ENCODE measurements at places on chromosomes 2 and 18.

GRCh38 chr2:38026846-38027245, 49.1 kb downstream of the CYP1B1 start:
- no peak for DNase-seq

GRCh38 chr2:168804214-168804613, 1.8 kb downstream of the NOSTRIN start:
- no peak for DNase-seq

DNA sequence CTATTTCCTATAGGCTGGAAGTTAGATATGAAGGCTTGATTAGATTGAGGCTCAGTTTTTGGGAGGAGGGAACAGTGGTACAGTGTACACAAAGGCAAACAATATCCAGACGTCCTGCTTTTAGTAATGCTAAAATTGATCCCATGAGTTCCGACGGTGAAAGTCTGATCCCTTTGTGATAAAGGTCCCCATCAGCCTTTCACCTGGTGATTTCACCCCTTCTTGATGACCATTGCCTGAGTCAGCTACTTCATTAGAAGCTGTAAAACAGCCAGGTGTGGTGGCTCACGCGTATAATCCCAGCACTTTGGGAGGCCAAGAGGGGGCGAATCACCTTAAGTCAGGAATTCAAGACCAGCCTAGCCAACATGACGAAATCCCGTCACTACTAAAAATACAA, 29.7 kb downstream of the TWSG1 start:
- DNase-seq = no peak

DNA sequence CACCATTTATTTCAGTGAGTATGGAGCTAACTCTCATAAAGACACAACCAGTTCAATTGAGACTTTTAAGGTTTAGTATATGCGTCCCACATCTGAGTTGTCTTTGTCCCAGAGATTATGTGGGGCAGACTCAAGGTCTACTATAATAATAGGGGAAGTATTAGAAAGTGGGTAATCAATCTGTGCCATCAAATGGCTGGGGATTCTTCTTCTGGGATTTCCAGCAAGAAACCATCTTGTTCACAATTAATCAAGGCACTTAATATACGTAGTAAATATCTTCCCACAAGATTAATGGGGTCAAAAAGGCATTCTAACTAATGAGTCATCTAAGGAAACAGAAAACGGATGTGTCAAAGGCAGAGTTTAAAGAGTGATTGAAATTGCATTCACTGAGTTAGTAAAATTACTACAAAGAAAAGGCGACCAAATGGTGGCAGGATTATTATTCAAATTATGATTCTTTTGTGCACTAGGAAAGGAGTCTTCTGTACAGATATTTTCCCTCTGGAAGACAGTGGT, 179.8 kb upstream of the REG3G start:
- no peak for DNase-seq

GRCh38 chr2:193377789-193378188, 1183.1 kb upstream of the TMEFF2 start:
- no peak for DNase-seq

GRCh38 chr2:240439698-240440151, 4.3 kb downstream of the GPC1 start:
- DNase-seq = no peak

DNA sequence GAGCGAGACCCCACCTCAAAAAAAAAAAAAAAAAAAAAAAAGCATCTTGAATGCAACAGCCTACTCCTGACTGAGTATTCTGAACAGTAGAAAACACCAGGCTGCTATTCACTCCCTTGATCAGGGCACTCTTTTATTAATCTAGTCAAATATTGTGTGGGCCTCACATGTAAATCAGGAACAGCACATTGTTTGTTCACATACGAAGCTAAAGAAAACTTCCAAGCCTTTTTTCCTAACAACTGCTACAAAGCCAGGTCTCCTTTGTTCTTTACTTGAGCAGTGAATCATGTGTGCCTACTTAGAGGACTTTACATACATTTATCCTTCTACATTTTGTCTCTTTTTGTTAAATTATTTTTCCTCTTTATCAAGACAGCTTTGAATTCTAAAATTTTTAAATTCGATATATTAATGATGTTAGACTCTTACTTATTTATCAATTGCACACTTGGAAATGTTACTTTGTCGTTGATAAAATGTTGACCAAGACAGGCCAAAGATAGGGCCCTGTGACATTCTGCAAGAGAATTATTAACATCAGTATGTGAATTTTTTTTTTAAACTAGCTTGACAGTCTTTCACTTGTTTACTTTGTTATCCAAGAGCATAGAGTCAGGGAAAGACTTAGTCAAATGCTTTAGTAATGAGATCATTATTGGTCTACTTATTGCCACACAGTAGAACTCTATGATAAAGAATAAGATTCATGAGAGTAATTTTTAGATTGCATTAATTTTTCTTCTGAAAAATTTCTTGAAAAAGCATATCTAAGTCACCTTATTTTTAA, 13.2 kb downstream of the SPATS2L start:
- no peak for DNase-seq

GRCh38 chr2:190716176-190716807, 67.4 kb downstream of the NAB1 start:
- DNase-seq = no peak

GRCh38 chr2:58558881-58559280, 317.8 kb upstream of the FANCL start:
- no peak for DNase-seq

DNA sequence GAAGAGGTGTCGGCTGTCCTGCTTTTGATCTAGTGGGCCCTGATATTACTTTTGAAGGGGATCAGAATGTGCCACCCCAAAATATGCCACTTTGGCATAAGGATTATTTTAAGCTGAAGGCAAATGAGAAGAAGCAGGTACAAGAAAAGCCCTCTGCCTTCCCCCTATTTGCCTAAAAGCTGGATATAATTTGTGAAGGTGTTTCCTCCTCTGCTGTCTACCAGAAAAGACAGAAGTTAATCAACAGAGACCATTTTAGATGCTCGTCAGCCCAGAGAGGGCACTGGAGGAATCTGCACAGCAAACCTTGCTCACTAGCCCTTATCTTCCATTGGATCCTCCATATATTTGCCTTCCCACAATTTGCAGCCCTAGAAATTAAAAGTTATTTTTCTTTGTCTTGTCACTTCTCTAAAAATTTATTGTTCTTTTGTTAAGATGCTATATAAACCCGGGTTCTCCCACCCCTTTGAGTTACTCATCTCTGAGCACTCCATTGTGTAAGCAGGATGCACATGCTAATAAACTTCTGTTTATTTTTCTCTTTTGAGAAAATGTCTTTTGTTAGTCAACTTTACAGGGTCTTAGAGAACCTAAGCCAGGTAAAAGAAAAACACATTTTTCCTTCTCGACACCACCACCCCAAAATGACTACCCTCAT, 163.2 kb upstream of the SLC1A4 start:
- DNase-seq = no peak

DNA sequence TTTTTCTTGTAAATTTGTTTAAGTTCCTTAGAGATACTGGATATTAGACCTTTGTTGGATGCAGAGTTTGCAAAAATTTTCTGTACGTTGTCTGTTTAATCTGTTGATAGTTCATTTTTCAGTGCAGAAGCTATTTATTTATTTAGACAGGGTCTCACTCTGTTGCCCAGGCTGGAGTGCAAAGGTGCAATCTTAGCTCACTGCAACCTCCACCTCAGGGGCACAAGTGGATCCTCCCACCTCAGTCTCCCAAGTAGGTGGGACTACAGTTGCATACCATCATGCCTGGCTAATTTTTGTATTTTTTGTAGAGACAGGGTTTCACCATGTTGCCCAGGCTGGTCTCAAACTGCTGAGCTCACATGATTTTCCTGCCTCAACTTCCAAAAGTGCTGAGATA, 568.2 kb upstream of the REG3G start:
- DNase-seq = no peak

- DNase-seq = no peak
These were observed 419.5 kb upstream of the CELF4 start for GRCh38 chr18:37985126-37985525.

DNA sequence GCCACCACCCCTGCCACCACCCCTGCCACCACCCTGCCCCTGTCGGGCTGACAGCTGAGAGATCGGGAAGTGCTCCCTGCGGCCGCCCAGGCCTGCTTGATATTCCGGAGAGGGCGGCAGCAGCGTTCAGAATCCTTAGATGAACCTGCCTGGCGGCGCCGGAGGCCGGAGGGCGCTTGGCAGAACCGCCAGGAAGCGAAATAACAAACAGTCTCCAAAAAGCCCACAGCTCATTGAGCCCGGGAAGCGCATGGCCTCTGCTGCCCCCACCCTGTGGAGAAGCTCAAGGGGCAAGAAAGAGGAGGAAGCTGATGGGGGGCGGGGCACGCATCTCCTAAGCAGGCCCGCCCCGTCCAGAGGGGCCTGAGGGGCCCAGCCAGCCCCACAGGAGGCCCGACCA, 92.2 kb upstream of the MBOAT2 start:
- DNase-seq = no peak

GRCh38 chr2:230230496-230231200, 5.1 kb downstream of the SP140 start:
- no peak for DNase-seq

GRCh38 chr2:208511016-208511415, 104.4 kb downstream of the PTH2R start:
- no peak for DNase-seq
